ENCODE measurements at places on chromosomes 7 and 10.

DNA sequence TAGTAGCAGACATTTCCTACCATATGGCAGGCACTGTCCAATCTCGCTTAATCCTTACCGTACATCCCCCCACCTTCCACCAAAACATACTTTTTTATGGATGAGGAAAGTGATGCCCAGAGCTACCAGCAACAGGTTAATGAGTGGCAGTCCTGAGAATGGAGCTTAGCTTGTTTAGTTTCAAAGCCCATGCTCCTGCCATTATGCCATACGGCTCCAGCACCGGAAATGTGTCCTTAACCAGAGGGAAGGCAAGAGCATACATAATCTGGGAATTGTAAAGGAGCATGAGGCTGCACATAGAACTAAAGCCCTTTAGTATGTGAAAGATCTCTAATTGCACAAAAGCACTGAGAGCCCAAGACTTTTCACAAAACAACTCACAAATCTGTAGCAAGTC is 155.9 kb upstream of the PHYHIPL start:
- no peak for DNase-seq

GRCh38 chr10:121595806-121596688 is 2.2 kb downstream of the FGFR2 start:
- DNase-seq: no peak

DNA sequence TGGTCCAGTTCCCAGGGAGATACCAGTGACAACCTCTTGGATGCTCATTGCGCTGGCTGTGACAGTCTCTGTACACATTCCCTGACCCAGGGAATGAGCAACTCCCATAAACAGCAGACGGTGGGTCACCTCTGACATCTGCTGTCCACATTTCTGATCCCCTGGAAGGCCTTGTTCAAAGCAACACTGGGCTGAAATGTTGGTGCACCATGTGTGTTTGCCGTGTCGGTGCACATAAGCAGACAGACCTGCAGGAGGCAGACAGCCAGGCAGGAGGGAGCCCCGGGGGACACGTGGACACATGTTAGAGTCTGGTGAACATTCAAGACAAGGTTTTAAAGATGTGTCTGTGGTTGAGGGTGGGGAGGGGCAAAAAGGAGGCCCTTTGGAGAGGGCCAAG is 254.9 kb downstream of the PLXNA4 start:
- DNase-seq: no peak

GRCh38 chr10:18497806-18498369 is 153.5 kb downstream of the NSUN6 start:
- no peak for DNase-seq

- DNase-seq: no peak
Observed at GRCh38 chr7:36604806-36605205, 119.5 kb downstream of the AOAH start.

- DNase-seq: no peak
Observed at GRCh38 chr10:95755511-95756004, 405 bp upstream of the ENTPD1 start.

GRCh38 chr7:72337390-72338167 is 74.6 kb downstream of the CALN1 start:
- DNase-seq: no peak

- no peak for DNase-seq
Observed at GRCh38 chr7:127536741-127537140, 48.7 kb downstream of the GCC1 start.

DNA sequence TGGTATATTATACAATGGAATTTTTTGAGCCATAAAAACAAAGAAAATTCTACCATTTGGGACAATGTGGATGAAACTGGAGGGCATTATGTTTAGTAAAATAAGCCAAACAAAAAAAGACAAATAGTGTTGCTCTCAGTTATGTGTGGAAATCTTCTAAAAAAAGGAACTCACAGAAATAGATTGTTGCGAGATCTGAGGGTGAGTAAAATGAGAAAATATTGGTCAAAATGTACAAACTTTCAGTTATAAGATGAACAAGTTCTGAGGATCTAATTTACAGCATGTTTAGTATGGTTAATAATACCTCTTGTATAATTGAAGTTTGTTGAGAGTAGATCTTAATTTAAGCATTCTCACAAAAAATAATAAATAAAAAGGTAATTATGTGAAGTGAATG is 291.2 kb downstream of the KIF20B start:
- no peak for DNase-seq

GRCh38 chr10:90885176-90885575 is 13.4 kb downstream of the RPP30 start:
- no peak for DNase-seq

DNA sequence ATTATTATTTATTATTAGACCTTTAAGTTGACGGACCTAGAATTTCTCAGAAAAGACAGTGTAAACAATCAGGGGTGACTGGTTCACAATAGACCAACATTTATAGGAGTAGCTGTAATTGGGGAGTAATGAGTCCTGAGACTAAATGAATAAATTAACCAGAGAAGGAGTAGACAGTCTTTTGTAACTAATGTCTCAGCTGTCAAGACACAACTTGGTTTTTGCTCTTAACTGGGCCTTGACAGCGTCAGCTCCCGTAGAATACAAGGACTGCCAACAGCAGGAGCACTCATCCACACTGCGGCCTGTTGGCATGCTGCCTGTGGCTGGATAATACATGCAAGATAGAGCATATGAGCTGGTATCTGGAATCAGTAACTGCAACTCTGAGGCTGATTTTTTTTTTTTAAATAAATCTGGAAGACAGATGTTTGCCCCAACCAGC is 123.9 kb downstream of the CACNA2D1 start:
- DNase-seq: no peak

- no peak for DNase-seq
Observed at GRCh38 chr10:27948186-27948585, 50.7 kb downstream of the ODAD2 start.

- DNase-seq: peak; percentile 64
Observed at GRCh38 chr10:132388891-132389432, 8.0 kb upstream of the PWWP2B start.

DNA sequence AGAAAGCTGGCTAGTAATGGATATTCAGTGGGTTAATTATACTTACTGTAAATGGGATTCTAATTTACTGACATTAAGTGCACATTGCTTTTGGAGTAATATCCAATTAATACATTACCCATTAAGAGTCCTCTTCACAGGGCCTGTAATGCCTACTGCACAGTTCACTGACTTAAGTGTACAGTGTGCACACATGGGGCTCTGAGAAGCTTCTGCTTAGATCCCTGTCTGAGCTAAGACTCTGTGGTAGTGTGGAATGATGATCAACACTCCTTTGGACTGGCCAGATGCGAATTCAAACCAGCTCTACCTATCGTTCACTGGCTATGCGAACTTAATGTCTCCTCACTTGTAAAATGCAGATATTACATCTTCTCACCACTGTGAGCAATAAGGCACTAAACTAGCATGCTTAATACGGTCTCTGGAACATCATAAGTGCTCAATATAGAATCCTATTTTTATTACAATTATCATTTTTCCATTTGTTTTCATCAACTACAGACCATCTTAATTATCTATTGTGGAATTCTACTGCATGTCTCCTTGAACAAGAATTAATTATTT is 53.8 kb upstream of the SEC61G start:
- DNase-seq: no peak

DNA sequence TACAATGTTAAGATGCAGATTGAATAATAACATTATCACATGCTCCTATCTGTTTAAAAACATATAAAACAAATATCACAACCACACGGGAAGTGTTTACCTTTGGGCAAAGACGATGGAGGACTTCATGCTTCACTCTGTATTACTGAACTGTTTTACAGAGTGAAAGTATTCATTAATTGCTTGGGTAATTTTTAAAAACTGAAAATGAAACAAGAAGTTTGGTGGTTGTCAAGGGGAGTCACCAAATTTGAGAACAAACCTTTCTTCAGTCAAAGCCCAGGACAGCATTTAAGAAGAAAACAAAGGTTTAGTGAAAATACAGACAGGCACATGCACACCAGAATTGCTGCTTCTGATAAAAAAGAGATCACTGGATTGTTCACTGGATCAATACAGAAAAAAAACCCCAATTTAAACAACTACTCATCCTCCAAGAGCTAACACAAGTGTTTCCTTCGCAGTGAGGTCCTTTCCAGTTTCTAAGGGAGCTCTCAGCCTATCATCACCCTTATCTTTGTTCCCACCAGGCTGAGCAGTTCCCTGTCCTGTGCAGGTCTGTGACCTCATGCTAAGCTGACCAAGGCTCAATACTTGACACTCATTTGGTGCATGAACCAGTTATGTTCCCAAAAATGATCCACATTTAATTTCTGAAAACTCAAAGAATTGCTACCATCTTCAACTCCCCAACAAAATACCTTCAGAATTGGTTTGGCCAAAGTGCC is 8.8 kb downstream of the PARP12 start:
- no peak for DNase-seq

DNA sequence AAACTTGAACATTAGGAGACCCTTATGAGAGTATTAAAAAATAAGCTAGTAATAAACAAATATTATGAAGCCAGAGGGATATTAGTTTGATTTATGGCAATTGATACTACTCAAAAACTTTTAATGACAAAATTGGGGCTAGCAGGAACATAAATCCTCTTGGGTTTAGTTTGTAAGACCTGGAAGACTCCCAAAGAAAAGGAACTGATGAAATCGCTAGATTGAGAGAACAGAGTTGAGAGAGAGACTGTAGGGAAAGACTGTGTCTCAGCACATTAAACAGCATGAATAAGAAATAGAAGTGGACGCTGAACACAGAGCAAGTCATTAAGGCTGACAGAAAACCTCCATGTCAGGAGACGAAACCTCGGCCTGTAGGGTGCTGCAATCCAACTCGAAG is 56.4 kb downstream of the ICA1 start:
- no peak for DNase-seq

GRCh38 chr7:155594961-155595366 is 48.6 kb upstream of the CNPY1 start:
- no peak for DNase-seq

GRCh38 chr7:6477318-6477660 is 29.5 kb upstream of the DAGLB start:
- DNase-seq: no peak

DNA sequence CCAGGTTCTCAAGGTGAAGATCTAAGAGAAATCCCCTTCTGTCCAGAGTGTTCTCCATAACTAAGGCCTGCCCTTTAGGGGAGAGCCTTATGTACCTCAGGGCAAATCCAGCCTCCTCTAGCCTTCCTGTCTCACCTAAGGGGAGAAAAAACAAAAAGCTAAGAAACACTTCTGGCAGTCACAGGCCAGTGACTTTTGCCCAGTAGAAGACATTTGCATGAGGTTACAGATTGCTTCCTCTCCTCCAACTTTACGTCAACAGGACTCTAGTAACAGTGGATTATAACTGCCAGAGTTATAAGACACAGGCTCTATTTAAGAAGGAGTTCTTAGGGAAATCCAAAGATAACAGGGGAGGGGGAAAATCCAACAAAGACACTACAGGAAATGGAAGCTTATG is 15.9 kb upstream of the FAM241B start:
- DNase-seq: no peak

- no peak for DNase-seq
Observed at GRCh38 chr7:13288516-13288915, 601.1 kb downstream of the ARL4A start.

- DNase-seq: no peak
Observed at GRCh38 chr7:69635555-69636185, 37.4 kb downstream of the AUTS2 start.

DNA sequence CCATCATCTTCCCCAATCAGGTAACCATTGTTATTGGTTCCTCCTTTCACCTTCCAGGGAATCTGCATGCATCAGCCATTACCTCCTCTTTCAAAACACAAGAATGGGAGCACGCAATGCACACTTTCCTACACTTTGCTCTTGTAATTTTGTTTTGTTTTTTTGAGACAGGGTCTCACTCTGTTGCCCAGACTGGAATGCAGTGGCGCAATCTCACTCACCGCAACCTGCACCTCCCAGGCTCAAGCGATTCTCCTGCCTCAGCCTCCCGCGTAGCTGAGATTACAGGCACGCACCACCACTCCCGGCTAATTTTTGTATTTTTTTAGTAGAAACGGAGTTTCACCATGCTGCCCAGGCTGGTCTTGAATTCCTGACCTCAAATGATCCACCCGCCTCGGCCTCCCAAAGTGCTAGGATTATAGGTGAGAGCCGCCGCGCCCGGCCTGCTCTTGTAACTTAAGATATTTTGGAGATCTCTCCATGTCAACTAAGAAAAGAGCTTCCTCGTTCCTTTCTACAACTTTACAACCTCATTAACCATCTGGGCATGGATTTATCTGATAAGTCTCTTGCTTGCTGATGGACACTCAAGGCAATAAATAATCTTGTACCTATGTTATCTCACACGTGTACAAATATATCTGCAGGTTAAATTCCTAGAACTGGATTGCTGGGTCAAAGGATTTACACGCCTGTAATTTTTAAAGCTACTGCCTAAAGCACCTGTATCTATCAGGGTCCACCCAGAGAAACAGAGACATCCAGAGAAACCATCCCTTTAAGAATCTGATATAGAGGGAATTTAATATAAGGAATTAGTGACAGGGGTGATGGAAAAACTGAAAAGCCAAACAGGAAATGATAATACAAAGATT is 4.2 kb downstream of the CYTH3 start:
- no peak for DNase-seq

- DNase-seq: peak; percentile 67
Observed at GRCh38 chr7:123871998-123872867, 27.3 kb downstream of the HYAL4 start.

GRCh38 chr7:115060095-115060870 is 138.4 kb downstream of the MDFIC start:
- DNase-seq: no peak

DNA sequence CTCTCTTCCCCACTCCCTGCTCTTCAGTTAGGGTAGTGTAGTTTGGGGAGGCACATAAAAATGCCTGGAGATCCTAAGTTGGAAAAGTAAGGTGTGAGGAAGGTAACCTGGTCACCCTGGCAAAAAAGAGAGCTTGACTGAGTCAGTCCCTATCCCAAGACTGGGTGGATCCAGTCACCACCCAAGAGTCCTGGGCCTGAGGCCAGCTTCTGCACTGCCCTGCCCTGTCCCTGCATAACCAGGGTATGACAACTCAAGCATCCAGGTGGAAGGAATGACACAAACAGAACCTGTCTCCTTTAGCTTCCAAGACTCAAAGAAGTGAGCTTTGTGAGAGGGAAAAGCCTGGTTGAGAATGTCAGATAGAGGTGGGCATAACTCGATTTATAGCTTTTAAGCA is 26.9 kb upstream of the SORBS1 start:
- DNase-seq: no peak

GRCh38 chr7:90111-91063 is 102.0 kb upstream of the FAM20C start:
- no peak for DNase-seq

DNA sequence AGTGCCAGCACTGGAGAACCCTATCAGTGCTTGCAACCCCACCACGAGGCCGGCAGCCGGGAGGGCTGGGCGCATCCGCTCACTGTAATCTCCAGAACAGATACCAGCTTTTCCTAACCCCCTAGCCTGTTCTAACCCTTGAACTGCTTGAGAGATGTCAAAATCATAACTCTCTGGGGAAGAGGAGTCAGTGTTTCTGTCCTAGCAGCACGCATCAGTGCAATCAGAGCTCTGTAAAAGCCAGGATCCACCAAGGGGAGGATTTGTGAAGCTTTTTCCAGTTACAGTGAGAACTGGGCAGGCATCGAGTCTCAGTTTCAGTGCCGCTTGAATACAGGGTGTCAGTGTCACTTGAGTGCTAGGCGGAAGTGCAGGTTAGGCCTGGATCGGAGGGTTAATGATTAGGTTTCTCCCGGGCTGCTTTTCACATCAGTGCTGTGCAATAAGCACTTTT is 104.5 kb upstream of the INSYN2A start:
- no peak for DNase-seq

GRCh38 chr10:94310369-94310768 is 52.4 kb downstream of the NOC3L start:
- no peak for DNase-seq

GRCh38 chr10:76469675-76470074 is 1038.3 kb downstream of the LRMDA start:
- DNase-seq: no peak
